ENCODE measurements at places on chromosomes 13 and 19.

- no peak for DNase-seq
These were observed 157.0 kb downstream of the RNF17 start for GRCh38 chr13:24921003-24921402.

GRCh38 chr13:110216398-110217041 lies 90.4 kb downstream of the COL4A1 start:
- no peak for DNase-seq

GRCh38 chr13:77033717-77034302 lies 6.9 kb upstream of the FBXL3 start:
- no peak for DNase-seq

DNA sequence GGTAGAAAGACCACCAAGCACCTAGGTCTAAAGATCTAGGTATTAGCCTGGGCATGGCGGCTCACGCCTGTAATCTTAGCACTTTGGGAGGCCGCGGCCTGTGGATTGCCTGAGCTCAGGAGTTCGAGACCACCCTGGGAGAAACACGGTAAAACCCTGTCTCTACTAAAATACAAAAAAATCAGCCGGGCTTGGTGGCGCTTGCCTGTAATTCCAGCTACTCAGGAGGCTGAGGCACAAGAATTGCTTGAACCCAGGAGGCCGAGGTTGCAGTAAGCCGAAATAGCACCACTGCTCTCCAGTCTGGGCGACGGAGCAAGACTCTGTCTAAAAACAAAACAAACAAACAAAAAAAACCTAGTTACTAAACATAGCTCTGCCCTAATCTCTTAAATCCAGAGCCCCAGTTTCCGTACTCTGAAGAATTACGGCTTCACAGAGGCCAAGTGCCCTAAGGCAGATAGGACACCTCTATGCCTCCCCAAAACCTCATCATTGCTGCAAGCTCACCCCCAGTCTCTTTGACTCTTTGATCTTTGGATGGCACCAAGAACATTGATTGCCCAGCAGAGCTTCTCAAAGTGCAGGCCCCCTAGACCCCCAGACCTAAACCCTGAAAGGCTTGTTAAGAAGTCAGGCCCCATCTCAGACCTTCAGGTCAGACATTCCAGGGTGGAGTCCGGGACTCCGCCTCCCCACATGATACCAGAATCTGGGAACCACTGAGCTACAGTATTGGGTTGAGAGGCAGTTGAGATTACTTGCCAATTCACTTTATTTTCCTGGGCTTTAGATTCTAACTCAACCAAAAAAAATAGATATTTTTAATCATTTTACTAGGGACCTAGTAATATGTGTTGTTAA lies 2.8 kb downstream of the COL4A2 start:
- no peak for DNase-seq

DNA sequence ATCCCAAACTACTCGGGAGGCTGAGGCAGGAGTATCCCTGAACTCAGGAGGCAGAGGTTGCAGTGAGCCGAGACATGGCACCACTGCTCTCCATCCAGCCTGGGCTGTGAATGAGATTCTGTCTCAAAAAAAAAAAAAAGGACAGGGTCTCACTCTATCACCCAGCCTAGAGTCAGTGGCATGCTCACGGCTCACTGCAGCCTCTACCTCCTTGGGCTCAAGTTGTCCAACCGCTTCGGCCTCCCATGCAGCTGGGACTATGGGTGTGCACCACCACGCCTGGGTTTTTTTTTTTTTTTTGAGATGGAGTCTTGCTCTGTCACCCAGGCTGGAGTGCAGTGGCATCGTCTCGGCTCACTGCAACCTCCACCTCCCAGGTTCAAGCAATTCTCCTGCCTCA lies 14.6 kb downstream of the MKNK2 start:
- DNase-seq: no peak

GRCh38 chr13:25502551-25502950 lies 130.8 kb downstream of the ATP8A2 start:
- no peak for DNase-seq

- peak; percentile 1 for DNase-seq
These were observed 10.2 kb downstream of the STAP2 start for GRCh38 chr19:4328243-4328990.

DNA sequence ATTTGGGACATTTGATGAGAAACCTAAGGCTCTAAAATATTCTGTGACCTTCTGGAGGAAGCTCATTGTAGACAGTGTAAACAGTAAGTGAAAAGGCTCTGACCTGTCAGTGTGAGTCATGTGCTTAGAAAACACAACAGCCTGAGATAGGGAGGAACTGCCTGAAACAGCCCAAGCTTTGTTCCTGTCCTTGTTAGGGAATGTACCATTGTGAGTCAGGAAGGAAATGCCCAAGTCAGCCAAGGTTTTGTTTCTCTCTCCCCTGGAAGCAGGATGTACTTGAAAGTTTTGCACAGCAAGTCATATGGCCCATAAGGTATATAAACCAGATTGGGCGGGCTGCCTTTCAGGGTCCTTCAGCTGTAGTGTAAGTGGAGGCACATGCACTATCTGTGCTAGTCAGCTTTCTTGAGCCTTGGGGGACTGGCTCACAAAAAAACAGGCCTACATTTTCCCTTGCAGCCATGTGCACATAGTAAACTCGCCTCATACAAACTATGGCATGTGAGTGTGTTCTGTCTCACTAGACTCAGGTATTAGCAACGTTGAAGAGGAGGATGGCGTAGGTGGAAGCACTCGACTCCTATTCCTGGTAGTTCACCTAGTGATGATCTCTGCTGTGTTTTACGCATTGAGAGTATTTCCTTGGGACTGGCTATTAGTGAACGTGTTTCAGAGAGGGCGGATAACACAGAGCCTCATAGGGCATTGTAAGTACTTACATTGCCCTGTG lies 141.2 kb upstream of the KLHL1 start:
- DNase-seq: peak; percentile 13

GRCh38 chr13:90336507-90336906 lies 1011.0 kb upstream of the MIR17HG start:
- DNase-seq: no peak

- DNase-seq: peak; percentile 12
These were observed 431.1 kb downstream of the EFNB2 start for GRCh38 chr13:106104281-106104901.

- DNase-seq: peak; percentile 88
These were observed 51.7 kb downstream of the EDNRB start for GRCh38 chr13:77866971-77867370.

DNA sequence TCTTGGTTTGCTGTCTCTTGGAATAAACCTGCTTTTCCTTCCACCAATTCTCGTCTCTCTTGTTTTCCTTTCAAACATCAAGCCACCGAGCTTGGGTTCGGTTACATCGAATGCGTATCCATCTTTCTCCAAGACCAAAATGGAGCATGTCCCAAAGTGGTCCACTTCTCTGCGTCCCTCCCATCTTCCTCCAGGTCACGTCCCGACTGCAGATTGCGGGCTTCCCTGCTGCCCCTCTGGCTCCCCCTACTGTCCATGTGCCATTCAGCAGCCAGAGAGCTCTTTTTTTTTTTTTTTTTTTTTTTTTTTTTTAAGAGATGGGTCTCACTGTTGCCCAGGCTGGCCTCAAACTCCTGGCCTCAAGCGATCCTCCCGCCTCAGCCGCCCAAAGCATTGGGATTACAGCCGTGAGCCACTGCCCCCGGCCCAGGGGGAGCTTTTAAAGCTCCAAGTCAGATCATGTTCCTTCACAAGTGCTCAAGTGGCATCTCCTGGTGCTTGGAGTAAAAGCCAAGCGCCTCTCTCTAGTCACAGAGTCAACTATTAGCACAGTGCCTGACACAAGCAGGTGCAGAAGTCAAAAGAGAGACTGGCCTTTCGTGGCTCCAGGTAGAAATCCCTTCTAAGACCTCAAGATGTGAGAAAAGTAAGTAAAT lies 10.0 kb downstream of the COL5A3 start:
- peak; percentile 85 for DNase-seq

- DNase-seq: peak; percentile 74
These were observed 13.3 kb upstream of the ZNF57 start for GRCh38 chr19:2887391-2887914.
